ENCODE measurements at places on chromosomes 12 and 14.

GRCh38 chr14:75315144-75315543, 36.5 kb downstream of the FOS start:
- no peak for DNase-seq

DNA sequence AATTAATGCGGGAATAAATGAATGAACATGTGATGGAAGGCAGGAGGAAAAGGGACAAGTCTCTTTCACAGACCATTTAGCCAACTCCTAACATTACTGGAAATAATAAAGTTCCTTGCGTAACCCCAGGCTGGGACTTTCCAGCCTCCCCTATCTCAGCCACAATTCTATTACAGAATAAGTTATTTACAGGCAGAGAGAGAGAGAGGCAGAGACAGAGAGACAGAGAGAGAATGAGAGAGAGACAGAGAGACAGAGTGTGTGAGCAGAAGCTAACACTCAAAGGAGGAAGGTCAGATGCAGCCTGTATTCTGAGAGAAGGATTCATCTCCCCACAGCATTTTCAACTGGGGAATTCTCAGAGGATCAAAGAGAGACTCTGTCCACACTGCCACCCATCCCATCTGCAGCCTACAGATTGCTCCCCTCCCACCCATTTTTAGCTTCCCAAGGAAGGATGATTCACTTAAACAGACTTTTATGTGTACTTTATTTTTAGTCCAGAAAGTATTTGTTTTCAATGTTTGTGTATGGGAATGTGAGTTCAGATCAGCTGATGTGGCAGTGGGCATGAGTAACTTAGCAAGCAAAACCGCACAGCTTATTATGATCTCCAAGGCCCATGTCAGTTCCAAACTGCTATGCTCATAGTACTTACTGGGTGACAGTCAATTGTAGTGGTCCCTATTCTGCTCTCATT, 165.7 kb downstream of the CAND1 start:
- no peak for DNase-seq

GRCh38 chr14:91878274-91878673, 10.9 kb upstream of the TC2N start:
- DNase-seq = no peak

DNA sequence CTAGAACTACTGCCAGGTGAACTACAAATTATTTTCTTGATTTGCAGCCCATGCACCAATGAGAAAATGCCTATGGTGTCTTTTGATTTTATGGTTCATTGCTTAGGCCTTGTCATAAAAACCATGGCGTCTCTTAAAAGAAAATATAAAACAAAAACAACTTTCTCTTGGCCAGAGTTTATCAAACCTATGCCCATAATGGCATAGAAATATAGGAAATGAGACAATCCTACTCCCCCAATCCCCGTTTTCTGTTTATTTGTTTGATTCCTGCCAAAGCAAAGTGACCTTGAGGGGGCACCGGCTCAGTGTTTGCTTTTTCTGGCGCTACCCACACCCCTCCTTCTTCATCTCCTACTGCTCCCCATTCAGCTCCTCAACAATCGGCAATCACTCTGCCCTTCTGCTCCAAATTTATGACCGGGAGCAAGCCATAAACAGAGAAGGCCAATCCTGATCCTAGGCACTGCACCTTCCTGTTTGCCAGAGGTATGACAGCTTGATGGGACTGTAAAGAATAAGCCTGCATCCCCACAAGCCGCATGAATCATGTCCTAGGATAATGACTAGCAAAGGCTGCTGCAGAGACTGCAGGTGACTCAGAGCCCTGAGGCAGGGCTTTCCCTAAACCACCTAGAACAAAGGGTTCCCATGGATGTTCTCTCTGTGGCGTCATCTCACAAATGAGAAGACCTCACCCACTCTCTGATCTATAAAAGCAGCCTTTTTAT, 874.9 kb downstream of the NRXN3 start:
- no peak for DNase-seq

- no peak for DNase-seq
Measured at GRCh38 chr12:72057330-72057914, 118.8 kb downstream of the TPH2 start.

- no peak for DNase-seq
Measured at GRCh38 chr12:24014915-24015832, 65.7 kb upstream of the SOX5 start.

GRCh38 chr12:9973949-9974348, 2.7 kb downstream of the CLEC12A start:
- DNase-seq = no peak

- DNase-seq = no peak
Measured at GRCh38 chr12:24425601-24425970, 476.1 kb upstream of the SOX5 start.

DNA sequence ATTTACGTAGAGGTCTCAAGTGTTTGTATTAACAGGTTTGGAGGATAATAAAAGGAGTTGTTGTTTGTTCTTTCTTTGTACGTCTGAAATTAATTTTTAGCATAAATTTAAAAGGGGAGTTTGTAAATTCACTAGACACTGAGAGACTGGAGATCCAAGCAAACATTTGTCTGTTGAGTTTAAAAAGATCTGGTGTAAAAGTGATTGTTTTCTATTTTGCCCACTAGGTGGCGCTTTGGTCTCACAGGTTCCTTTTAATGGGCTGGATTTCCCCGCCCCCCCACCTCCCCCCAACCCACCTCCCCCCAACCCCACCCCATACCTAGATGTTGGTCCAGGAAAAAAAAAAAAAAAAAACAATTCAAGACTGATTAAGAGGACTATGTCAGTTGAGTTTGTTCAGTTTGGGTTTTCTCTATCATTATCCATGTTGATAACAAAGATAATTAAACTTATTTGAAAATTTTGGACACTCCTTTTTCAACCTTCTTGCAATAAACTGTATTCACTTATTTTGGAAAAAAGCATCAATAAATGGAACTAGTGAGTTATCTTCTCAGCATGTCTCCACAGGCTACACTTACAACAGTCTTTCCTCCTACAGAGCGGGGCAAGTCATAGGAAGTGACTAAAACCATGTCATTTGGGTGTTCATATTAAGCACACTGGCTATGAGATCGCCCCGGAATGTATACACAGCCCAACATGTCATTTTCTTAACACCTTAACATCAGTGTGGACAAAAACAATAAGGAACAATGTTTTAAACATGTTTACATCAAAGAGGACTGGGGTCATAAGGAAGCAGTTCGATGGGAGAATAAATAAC, 841.1 kb downstream of the NRXN3 start:
- no peak for DNase-seq

GRCh38 chr14:30521899-30522736, 36.8 kb upstream of the G2E3 start:
- DNase-seq = no peak

DNA sequence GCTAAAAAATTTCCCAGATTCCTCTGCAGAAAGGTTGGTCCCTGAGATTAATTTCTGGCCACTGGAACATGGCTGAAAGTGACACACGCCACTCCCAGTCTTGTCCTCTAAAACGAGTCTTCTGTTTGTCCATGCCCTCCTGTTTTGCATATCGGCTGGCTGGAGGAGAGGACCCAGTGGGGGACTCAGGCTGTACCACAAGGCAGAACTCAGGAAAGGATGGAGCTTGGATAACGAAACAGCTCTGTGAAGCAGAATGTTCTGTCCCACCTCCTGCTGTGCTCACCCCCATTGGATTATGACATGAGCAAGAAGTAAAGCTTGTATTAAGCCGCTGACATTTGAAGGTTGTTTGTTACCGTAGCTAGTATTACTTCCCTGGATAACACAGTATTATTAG, 856.2 kb downstream of the BCL11B start:
- DNase-seq = no peak

- no peak for DNase-seq
Measured at GRCh38 chr12:93015871-93016751, 87.0 kb upstream of the EEA1 start.

All from stimulated activated CD4-positive, alpha-beta T cell treated with anti-CD3 and anti-CD28 coated beads, Interleukin-4, amount 100 ng/mL, for 1 hour (primary cell).